ENCODE measurements at places on chromosomes 16 and 17.

- DNase-seq, result no peak
Measured at GRCh38 chr17:19322861-19323260, 39.7 kb downstream of the B9D1 start.

DNA sequence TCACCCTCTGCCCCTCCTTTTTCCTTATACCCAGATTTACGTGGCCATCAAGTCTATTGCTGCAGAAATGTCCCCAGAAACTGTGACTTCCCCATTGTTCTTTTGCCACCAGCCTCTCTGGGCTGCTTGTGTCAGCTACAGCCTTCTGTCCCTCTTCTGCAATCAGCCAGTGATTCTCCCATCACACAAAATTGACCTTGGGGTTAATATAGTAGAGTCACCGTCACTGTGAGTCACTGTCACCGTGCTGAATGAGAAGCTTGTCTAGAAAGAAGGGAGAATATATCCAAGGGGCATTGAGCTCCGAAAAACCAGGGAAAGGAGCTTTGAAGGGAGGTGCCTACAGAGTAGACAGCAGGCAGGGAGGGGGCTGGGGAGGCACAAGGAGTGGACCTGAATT is 290.5 kb downstream of the HAPSTR1 start:
- DNase-seq, result no peak

GRCh38 chr16:66342294-66342900 is 24.1 kb upstream of the CDH5 start:
- no peak for DNase-seq

DNA sequence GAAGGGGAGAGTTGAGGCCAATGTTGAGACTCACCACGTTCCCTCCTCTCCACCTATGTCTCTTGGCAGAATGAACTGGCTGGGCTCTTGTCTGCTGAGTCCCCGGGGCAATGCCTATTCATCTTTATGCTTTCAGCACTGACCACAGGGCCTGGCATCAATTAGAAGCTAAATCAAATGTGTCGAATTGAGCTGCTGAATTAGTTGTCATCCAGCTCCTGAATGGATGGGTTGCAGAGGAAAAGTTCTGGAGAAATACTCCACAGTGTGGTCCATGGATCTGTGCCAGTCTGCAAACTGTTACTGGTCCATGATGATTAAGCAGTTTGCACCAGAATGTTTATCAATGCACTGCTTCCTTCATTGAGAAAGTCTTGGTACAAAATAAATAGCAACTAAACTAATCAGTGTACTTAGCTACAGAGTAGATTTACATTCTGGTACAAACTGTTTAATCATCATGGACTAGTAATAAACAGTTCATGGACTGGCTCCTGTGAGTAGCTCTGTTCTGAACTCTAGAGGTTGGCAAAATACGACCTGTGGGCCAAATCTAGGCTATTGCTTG is 4.6 kb downstream of the CNGB1 start:
- DNase-seq, result no peak

DNA sequence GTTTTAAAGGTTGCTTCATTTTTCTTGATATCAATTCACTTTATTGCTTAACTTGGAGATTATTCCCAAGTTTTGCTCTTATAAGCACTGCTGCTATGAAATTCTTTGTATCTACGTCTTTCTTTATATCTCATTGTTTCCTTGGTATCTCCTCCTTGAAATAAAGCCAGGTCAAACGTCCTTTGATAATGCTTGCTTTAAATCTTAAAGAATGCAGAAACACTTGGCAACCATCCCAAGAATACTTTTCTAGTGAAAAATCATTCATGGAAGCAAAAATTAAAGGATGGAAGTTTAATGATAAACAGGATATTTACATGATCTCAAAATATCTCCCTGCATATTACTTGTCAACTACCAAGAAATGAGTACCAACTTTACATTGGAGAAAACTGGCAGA is 175.2 kb downstream of the CPPED1 start:
- no peak for DNase-seq
